ENCODE measurements at places on chromosomes 6 and 20.
A peak's percentile ranks its signal among the peaks of the same experiment; 100 is the strongest.

- DNase-seq, result no peak
Observed at GRCh38 chr6:164042212-164042611, 627.7 kb downstream of the QKI start.

DNA sequence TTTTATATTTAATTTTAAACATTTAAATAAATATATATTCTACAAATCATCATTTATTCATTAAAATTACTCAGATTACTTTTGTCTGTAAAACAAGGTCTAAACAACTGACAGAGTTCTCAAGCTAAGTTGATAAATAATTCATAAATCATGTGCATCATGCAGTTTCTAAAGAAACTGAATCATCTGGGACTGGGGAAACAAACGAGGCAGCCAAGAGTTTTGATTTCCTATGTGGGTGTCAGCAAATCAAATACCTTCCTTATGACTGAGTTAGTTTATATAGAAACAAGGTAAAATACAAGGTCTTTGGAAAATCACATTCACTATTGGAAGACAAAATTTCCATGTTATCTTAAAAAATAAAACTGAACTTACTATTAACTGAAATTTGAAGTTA, 149.9 kb upstream of the BEND6 start:
- no peak for DNase-seq

GRCh38 chr20:63846128-63846771, 15.0 kb upstream of the ABHD16B start:
- DNase-seq, result peak; percentile 81

DNA sequence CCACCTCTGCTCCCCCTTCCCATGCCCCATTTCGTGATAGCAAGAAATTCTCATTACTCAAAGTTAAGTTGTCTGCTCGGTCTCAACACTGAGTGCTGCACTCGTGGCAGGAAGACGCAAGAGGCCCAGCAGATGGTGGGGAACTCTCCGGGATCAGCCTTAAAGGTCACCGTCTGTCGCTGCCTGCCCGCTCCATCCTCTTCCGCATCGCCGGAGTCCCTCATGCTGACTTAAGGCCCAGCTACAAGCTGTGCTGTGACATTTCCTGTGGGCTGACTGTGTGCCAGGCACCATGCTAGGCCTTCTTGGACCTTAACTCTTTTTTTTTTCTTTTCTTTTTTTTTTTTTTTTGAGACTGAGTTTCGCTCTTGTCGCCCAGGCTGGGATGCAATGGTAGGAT, 17.8 kb downstream of the GRM4 start:
- no peak for DNase-seq

- DNase-seq, result no peak
Observed at GRCh38 chr6:46888031-46888430, 33.7 kb downstream of the ADGRF5 start.

DNA sequence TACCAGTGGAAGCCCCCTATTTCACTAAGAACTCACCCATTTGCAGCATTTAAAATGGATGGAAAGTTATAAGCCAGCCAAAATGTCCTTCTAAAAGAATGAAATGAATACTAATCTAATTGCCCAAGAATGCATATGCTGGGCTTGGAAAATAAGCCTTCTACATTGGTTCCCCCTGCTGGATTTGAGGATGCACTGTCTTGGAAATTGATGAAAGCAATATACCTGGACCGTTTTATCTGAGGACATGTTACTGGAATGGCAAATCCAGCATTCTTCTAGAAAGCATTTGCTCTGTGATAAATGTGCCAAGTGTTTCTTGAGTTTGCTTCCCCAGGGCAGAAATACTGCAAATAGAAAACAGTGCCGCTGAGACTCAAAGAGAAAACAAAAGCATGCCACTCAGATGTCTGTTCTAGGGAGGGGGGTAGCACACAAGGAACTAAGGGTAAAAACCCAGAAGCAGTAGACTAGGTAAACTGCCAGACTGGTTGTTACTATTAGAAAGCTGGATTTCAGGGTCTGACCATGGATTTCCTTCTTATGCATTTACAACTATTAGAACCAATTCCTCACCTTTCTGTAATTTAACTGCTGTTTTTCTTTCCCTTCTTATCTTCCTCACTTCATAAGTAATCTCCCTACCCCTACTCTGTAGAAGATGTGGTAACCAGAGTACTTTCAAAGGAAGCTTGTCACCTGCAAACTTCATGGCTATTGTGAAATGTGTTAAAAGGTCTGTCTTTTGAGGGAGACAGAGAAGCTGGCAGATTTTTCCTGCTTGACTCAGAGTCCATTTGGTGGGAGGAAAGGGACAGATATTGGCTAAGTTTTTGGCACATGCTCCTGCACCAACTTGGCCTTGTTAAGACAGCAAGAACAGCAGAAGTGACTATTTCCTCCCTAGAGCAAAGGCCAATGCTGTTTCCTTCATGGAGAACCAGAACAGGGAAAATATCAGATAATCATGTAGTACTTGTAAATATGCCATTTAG, 642.6 kb downstream of the KIF16B start:
- no peak for DNase-seq

GRCh38 chr6:139824864-139825263, 450.4 kb upstream of the CITED2 start:
- no peak for DNase-seq

DNA sequence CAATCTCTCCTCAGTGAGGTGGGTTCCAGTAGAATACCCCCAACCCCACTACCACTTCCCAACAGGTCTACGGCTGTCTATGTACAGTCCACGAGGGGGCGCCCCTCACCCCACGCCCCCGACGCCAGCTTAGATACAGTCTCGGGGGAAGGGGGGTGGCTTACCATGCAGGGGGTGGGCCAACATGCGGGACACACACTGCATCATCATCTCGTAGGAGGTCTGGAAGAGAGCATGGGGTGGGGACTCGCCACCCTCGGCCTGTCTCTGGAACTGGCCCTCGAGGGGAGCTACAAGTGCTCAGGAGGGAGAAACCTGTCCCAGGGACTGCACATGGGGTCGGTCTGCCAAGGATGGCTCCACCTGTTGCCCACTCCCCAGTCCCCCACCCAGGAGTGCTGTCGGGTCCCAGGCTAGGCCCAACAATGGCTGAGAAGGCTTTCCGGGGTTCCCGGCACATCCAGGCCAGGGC, 8.5 kb downstream of the MTCH1 start:
- DNase-seq, result no peak

GRCh38 chr20:9332791-9333479, 181.5 kb upstream of the LAMP5 start:
- no peak for DNase-seq

DNA sequence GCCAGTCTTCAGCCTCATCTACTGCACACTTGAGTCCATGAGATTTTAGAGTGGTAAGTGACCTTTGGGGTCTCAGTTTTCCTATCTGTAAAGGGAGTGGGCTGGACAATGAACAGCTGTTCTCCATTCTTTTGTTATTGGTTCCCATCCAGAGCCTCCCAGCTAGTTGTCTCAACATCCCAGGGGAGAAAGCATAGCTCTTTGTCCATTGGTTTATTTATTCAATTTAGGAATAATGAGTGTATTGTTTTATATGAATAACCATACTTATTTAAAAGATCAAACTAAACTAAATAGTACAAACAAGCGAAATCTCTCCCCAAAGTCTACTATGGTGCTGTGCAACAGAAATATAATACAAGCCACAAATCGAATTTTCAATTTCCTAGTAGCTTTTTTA, 13.7 kb downstream of the PIGT start:
- DNase-seq, result no peak

DNA sequence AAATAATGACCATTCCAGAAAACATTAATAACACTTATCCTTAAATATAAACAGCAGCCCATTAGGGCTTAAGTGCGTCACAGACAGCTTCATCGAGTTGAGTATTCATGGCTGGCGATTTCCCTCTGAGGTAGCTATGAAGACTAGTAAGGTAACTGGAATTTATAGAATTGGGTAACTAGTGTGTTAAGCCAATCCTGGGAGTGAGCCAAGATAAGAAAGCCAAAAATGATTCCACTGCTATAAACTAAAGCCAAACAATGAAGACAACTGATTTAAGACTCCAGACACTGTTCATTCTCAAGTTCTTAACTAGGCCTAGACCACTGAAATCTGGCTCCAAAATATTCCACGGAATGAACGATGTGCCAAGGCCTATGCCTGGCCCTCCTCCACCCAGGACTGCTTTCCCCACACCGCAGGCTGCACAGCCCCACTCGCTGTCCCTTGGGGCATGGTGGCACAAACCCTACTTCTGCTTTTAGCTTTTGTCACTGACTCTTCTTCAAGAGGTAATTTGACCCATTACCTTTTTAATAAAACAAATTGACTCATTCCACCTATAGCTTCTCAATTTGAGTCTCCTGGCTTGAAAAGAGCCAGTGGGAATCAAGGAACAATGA, 66.0 kb downstream of the BLOC1S5 start:
- no peak for DNase-seq

DNA sequence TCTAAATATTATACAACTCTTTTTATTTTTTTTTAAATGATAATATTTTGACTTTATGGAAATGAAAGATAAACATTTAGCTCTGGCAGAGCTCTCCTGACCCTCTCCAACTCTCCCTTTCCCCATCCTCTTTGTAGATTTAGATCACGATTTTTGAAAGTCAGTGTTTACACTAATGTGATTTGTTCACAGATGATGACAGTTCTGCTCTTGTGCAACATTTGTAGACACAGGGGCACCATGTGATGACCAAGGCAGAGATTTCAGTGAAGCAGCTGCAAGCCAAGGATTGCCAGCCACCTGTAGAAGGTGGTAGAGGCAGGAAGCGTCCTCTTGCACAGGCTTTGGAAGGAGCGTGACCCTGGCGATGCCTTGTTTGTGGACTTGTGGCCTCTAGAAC, 483.2 kb downstream of the QKI start:
- DNase-seq, result no peak

GRCh38 chr6:107867302-107867615, 43.1 kb upstream of the SCML4 start:
- no peak for DNase-seq

DNA sequence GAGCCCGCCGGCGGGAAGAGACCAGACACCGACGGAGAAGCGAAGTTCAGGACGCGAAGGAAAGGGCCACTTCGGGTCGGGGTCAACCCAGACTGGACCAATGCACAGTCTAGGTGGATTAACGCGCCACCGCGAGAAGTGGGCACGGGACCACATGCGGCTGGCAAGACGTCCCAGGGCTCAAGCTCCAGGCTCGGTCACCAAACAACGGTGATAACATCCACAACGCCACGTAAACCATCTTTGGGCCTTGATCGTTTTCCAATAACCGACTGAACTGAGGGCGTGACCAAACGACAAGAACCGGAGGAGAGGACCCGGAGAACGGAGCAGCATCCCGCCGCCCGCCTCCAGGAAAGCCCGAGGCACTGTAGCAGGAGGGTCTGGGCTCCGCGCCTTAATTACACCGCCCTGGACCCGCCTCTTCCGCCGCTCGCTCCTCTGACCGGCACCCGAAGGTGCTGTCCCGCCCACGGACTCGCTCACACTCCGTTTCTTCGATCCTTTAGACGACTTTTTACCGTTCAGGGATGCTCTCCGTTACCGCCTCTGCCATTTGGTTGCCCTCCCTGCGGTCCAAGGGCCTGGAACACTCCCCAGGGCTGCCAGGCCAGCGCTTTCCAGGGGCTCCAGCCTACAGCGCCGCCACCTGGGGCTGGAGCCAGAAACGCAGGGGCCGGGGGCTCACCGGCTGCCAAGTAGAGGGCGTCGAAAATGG, 44.1 kb downstream of the DPPA5 start:
- DNase-seq, result no peak

- DNase-seq, result no peak
Observed at GRCh38 chr20:49099011-49099410, 52.9 kb downstream of the CSE1L start.

GRCh38 chr6:169316651-169317050, 63.0 kb upstream of the THBS2 start:
- no peak for DNase-seq

DNA sequence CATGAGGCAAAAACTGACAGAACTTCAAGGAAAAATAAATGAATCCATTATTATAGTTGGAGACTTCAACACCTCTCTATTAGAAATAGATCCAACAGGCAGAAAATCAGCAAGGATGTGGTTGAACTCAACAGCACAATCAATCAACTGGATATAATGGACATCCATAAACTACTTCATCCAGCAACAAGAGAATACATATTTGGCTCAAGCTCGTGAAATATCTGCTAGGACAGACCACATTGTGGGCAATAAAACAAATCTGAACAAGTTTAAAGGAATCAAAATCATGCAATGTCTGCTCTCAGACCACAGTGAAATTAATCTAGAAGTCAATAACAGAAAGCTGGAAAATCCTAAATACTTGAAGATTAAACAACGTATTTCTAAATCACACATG, 362.6 kb downstream of the CD109 start:
- DNase-seq, result no peak

- DNase-seq, result no peak
Observed at GRCh38 chr6:36389353-36389752, 1.9 kb upstream of the ETV7 start.

- DNase-seq, result no peak
Observed at GRCh38 chr6:163627274-163628062, 212.9 kb downstream of the QKI start.

- no peak for DNase-seq
Observed at GRCh38 chr20:60213126-60213893, 255.1 kb downstream of the CDH26 start.

- no peak for DNase-seq
Observed at GRCh38 chr6:146620655-146621054, 21.9 kb downstream of the ADGB start.

DNA sequence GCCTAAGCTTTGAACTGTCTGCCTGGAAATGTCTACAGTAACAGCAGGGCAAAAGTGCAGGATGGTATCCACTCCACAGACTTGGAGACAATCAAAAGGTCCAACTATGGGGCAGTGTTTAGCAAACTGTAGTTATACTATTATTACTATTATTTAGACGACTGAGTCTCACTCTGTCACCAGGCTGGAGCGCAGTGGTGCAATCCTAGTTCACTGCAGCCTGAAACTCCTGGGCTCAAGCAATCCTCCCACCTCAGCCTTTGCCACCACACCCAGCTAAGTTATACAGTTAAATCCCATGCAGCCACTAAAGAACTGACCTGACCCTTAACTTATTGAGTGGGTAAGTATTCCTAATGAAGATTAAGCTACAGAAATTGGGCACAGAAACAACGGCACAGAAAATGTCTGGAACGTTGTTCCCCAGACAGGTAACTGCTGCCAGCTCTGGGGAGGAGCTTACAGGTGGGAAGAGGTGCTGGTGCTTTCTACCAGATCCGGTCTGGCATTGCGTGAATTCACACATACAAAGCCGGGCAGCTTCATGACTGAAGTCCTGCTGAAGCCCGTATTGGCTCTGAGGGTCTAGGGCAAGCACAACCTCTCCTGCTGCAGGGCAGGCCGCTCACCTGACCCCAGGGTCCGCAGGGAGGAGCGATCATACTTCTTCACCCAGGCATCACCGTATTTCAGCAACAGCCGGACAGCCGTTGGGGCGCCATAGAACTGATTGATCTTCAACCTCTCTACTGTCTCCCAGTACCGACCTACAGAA, 27.0 kb upstream of the APMAP start:
- DNase-seq, result no peak

GRCh38 chr20:3751675-3752385, 15.7 kb downstream of the ADISSP start:
- no peak for DNase-seq

All from GDM1 (cell line).